Dorsolateral prefrontal cortex (tissue), 122 donors: ENCODE measurements at places on chromosomes 7 and 10.

DNA sequence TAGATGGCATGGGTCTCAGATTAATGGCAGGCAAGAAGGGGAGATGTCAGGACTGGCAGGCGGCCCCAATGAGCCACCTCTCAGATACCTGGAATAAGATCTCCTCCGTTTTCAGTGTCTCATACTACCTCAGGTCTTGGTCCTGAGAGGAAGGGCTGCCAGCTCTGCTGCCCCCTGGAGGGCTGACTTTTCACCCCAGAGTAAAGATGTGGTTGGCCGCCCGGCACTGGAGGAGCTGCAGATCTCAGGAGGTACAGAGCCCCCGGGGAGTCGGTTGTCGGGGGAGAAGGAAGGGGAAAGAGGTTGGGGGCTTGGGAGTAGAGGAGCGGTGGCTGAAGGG, 642 bp upstream of the COL13A1 start:
- no peak for DNase-seq

DNA sequence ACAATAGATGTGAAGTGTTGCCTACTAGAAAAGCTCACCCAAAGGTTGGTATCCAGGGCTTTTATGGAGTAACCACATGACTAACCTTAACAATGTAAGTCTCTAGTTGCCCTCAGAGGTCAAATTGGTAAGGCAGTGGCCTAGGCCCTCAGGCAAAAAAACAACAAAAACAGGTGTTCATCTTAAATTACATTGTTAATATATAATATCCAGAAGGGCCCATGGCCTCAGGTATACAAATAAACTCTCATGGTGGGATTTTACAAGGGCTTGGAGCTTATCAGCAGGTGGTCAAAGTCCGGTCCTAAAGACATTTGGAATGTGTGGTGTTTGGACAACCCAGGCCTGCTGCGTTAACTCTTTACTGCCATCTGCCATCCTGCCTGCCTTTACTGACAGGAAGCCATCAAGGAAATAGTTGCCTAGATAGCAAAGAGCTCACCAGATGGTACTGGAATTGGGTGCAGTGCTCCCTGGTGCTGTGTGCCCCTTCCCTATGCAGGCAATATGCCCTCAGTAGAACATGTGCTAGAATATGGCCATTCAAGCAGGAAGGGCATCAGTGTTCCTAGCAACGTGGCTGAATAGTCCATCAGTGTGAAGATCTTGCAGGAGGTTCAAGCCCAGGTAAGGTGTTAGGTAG, 36.2 kb downstream of the TOMM7 start:
- DNase-seq: no peak

GRCh38 chr7:151599401-151600227, 79.9 kb upstream of the RHEB start:
- DNase-seq: no peak

- no peak for DNase-seq
Observed at GRCh38 chr10:91590142-91590903, 42.5 kb downstream of the PPP1R3C start.
